ENCODE measurements at places on chromosomes 1 and 21.

DNA sequence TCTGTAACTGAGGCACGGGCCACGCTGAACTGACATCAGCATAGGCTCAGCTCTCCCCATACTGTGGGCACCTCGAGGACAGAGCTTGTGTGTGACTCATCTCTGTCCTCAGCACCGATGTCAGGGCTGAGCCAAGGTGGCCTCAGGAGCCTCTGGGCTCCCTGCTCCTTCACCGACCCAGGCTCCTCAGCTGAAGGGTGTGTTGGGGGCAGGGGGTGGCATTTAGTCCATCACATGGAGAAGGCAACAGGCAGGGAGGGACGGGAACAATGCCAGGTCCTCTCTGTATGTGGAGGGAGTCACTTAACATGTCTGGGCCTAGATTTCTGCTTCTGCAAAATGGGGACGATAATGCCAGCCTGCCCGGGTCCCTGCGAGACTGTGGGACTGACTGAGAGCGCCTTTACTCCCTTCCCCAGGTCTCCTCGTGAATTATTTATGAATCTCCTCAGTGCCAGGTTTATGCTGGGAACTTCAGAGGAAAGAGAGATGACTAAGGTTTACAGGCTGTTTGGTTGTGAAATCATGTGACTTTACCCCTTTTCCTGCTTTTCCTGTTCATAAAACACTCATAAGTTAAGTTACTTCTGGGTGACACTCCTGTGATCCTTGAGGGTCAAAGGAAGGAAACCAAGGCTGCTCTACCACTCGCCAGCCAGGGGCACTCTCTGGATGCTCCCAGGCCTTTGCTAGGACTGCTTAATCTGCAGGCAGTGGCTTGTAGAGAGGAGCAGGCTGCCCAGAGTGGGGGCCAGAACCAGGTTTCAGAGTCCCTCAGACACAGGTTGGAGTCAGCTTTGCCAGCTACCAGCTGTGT is 16.2 kb downstream of the TTC39A start:
- DNase-seq = no peak

DNA sequence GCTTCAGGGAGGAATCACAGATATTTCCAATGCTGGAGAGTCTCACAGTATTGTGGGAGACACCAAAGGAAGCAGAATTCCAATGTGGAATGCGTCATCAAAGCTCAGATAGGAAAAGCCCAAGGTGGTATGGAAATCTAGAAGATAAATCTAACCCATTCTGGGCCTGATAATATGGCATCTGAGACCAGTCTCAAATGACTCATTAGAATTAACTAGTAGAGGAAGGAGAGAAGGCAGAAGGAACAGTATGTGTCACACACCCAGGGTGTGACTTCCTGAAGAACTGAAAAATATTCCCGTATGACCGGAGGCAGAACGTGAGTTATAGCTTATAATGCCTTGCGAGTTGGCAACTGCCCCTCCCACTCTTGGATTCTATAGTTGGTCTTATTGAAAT is 499.2 kb downstream of the PLPP3 start:
- DNase-seq = no peak

- DNase-seq = no peak
Observed at GRCh38 chr1:196486346-196486745, 121.9 kb downstream of the KCNT2 start.

GRCh38 chr1:238439511-238439910 is 548.8 kb upstream of the ZP4 start:
- DNase-seq = no peak
